ENCODE measurements at places on chromosomes 7 and 10.

DNA sequence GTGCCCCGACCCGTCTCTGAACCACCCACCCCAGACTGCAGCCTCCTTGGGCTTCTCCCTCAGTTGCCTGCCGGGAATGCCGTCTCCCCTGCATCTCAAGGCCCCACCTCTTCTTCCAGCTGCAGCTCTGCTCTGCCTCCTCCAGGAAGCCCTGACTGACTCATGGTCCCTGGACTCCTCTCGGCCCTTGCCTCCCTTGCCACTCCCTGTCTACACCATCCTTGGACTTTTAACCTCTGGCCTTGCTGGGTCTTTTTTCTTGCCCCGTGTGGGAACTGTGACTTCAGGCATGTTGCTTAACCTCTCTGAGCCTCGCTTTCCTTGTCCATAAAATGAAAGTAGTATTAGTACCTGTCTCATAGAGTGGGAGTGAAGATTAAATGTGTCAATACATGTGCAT lies 56.3 kb downstream of the C10orf105 start:
- DNase-seq = no peak

- no peak for DNase-seq
Observed at GRCh38 chr7:32648408-32649156, 153.3 kb downstream of the AVL9 start.

DNA sequence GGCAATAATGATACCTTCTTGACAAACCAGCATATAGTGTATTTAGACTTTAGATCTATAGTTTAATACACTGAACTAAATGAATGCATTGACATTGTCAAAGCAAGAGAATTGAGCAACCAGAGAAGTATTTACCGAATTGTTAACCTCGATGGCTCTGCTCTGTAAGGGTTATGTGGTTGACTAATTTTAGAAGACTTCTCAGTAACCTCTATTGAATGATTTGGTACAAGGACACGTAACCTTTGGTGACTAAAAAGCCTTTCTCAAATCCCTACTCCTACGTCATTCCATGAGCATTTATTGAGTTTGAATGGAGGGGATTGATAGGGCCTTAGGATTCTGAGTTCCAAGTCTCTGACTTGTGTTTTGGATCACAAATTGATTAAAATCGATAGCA lies 67.6 kb downstream of the MDFIC start:
- DNase-seq = no peak

GRCh38 chr7:37782166-37782565 lies 66.2 kb upstream of the NME8 start:
- no peak for DNase-seq

DNA sequence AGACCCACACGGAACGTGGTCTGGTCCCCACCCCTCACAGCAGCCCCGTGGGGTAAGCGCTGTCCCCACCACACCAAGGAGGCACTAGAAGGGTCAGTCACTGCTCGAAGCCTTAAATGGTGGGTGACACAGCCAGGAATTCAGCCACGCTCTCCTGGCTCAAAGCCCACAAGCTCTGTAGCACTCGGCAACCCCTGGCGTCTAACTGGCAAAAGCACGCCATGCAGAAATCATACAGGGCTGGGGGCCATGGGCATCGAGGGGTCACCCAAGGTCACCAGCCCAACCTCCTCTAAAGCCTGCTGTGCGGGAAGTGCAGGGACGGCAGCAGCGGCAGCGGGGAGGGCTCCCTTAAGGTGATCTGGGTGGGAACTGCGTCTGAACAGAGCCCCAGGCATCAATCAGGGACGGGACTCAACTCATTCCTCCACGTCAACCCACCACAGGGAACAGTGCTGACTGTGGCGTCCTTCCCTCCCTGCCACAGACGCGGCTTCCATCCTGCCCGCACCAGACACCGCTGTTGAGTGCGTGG lies 7.8 kb downstream of the GPER1 start:
- DNase-seq = no peak

- peak; percentile 36 for DNase-seq
Observed at GRCh38 chr10:80410578-80411145, 2.3 kb downstream of the PRXL2A start.

GRCh38 chr7:46152696-46153095 lies 231.6 kb upstream of the IGFBP3 start:
- DNase-seq = no peak

DNA sequence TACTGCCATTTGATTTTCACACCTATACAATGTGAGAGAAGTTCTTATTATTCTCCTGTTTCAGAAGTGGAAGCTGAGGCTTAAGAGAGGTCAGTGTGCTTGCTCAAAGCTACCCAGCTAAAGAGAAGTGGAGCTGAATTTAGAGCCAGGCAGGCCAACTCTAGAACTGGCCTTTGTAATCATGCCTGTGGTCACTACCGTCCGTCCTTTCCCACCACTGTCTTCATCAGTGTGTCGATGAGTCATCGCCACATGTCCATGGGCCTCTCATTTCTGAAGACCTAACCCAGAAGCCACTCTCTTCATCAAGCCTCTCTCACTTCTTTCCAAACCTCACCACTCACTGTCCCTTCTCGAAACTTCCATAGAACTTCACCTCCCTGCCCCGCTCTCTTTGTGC lies 237.8 kb downstream of the KIAA1217 start:
- peak; percentile 98 for DNase-seq

DNA sequence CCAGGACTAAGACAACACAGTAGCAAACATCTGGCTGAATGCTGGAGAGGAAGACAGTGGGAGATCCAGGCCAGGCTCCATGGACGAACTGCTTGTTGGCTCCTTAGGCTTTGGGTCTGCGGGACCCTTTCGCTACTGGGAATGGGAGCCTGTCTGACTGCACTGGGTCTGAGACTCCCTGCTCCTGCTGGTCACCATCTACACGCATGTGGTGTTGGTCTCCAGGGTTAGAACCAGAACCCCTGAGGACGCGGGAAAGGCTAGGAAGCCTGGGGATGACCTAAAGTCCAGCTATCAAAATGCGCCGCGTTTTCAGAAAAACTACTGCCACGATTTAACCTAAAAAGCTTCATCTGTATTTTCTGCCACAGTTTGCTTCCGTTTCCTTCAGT lies 817 bp upstream of the DNAJB6 start:
- no peak for DNase-seq

GRCh38 chr7:45136106-45137060 lies 21.2 kb upstream of the RAMP3 start:
- DNase-seq = peak; percentile 87

DNA sequence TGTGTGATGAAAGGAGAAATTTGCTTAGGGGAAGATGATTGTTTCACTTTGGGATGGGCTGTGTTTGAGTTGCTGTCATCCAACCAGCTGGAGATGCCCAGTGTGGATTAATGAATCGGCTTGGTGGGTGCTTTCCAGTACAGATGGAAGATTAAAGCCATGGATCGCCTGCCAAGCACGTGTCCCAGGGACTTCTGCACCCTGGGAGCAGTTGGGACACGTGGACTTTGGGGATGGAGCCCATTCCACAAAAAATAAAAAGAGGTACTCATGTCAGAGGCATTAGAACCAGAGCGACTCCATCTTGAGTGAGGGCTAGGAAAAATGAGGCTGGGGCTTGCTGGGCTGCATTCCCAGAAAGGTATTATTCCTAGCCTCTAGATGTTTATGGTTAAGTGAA lies 29.3 kb upstream of the PRLHR start:
- DNase-seq = no peak

GRCh38 chr7:128920913-128921582 lies 10.5 kb upstream of the KCP start:
- DNase-seq = no peak

- no peak for DNase-seq
Observed at GRCh38 chr7:29588212-29588611, 24.6 kb downstream of the PRR15 start.

GRCh38 chr7:73735528-73735905 lies 3.1 kb downstream of the ABHD11 start:
- no peak for DNase-seq

- DNase-seq = no peak
Observed at GRCh38 chr10:7635408-7636125, 31.2 kb downstream of the ITIH5 start.

GRCh38 chr7:78301407-78301806 lies 502.8 kb downstream of the PHTF2 start:
- DNase-seq = peak; percentile 9

DNA sequence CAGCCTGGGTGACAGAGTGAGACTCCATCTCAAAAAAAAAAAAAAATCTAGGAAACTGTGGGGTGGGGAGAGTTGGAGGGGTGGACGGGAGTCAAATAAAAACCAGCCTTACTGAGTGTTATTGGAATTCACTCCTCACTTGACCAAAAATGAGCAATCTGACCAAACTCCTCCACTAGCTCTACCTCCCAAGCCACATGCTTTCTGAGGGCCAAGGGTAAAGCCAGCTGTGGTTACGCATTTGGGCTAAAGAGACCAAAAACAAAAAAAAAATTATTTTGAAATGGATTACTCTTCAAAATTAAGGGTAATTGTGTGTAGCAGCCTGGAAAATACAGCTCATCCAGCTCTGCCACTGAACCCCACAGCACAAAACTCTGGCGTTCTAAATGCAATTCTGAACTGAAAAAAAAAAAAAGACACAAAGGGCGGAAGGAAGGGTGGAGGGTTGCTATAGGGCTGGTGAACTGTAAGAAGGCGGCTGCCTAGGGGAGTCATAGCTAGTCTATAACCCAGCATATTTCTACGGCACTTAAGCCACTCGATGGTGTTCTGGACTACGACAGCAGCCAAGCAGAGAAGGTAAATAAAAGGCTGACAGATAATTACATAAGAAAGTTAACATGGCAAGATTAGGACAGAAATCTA lies 7.8 kb downstream of the ELMO1 start:
- DNase-seq = no peak

Measured in choroid plexus epithelial cell (primary cell).